Renal pelvis (tissue), 12 donors: ENCODE measurements at places on chromosomes 11 and 22. TPM values are rescaled to one million over a fixed set of nuclear protein-coding genes. Genes with fewer than 3 reads are reported as not detected.
A peak's percentile ranks its signal among the peaks of the same experiment; 100 is the strongest.

- peak; percentile 22 for DNase-seq
Observed at GRCh38 chr11:70826541-70827335, 425.6 kb downstream of the SHANK2 start.

GRCh38 chr11:1229471-1230120, 6.7 kb downstream of the MUC5B start:
- DNase-seq = no peak

DNA sequence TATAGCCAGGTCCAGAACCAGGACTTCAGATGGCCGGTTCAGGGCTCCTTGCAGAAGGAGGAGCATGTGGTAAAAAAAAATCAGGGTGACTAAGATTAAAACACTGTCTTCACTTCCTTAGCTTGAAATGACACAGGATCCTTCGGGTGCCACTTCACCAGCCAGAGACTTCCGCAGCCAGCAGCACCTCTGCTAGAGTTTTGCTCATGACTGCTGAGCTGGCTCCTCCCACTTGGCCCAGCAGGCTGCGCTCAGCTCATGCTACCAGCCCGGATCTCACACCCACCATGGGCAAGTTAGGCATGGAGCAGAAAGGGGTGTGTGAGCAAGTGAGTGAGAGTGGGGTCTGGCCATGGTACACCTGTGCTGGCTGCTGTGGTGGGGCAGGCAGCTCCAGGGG, 6.6 kb upstream of the MS4A18 start:
- DNase-seq = no peak

- DNase-seq = no peak
Observed at GRCh38 chr11:34356913-34357700, 703 bp downstream of the ABTB2 start.

- DNase-seq = no peak
Observed at GRCh38 chr11:111819829-111820237, 51.5 kb downstream of the ALG9 start.

- no peak for DNase-seq
Observed at GRCh38 chr11:12975195-12975594, 33.9 kb upstream of the RASSF10 start.

Gene CSF2RB
- 2.4 TPM for polyA plus RNA-seq

DNA sequence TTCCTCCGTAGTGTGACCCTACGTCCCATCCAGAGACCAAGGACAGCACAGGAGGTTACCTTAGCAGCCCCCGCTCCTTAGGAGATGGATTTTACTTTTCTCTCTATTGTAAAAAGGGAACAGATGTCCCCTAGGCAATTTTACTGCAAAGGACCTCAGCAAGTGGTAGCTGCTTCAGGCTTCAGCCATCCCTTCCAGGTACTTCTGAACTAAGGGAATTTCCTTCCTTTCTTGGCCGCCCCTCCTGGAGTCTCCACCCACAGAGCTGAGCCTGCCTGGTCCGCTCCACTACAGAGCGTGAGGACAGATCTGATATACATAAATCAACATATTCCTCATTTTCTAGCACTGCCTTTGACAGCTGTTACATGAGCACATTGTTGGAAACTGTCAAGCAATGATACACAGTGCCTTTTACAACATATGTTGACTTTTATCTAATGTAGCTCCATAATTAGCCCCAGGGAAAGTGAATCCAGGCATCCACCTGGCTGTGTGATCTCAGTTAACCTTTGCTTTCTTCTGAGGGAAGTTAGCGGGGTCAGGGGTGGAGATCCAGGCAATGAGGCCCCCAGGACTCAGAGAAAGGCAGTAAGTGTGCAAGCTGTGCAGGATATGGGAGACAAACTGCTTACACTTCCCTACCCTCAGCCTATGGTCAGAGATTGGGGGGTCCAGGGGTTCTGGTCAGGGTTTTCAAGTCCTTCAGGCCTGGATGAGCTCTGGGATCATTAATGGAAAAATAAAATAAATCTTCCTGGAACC, 51.9 kb downstream of the SPATA19 start:
- no peak for DNase-seq

GRCh38 chr11:78228467-78228866, 39.7 kb downstream of the USP35 start:
- DNase-seq = peak; percentile 65

GRCh38 chr11:83865636-83866461, 579.7 kb upstream of the CCDC90B start:
- DNase-seq = no peak

DNA sequence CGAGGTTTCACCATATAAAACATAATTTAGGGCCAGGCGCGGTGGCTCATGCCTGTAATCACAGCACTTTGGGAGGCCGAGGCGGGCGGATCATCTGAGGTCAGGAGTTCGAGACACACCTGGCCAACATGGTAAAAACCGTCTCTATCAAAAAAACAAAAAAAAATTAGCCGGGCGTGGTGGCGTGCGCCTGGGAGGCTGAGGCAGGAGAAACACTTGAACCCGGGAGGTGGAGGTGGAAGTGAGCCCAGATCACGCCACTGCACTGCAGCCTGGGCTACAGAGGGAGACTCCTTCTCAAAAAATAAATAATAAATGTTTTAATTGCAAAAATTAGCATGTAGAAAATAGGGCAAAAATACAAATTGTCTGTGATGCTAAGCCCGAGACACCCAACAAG, 993 bp upstream of the SFI1 start:
- no peak for DNase-seq

- DNase-seq = no peak
Observed at GRCh38 chr11:120248551-120249278, 8.8 kb downstream of the POU2F3 start.

Gene KRTAP5-11
- polyA plus RNA-seq = 0.83 TPM

Gene LMNTD2
- polyA plus RNA-seq = 4.9 TPM

DNA sequence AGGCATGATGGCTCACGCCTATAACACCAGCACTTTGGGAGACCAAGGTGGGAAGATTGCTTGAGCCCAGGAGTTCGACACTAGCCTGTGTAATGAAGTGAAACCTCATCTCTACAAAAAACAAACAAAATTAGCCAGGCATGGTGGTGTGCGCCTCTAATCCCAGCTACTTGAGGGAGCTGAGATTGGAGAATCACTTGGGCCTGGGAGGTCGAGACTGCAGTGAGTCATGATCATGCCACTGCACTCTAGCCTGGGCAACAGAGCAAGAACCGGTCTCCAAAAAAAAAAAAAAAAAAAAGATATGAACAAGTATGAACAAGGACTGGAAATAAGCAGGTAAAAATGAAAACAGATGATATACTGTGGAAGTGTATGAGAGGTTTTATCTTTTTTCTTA, 54.1 kb upstream of the SOX6 start:
- no peak for DNase-seq

DNA sequence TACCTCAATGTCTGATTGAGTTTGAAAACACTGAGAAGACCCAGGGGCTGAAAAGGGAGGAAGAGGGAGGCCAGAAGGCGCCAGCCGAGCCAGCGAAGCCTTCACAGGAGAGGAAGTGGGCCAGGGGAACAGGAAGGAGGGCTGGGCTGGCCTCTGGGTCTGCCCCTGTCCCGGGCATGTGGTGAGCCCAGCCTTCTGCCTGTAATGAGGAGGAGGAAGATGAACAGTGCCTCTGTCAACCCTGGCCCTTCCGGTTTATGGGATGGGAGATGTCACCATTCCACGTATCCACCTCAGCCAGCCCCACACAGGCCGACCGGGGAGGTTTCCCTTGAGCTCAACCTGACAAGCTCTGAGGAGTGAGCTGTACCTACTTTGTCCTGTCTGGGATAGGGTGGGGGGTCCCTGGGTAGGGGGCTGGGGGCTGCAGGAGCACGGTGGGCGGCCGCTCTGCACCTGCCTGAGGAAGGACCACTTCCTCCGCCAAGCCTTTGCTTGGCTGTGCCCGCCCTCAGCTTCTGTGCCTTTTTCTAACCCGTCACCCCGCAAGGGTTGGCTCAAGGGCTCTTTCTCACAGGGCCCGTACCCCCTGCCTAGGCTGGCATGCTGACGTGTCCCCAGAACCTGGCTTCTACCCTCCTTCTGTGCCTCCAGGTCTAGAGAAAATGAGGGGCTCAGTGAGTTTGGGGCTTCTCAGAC, 2.0 kb downstream of the PARVG start:
- no peak for DNase-seq

Gene ALDH3B2
- polyA plus RNA-seq = 3.2 TPM

Gene GGT5
- polyA plus RNA-seq = 15.4 TPM

GRCh38 chr22:17120711-17121232, 388 bp downstream of the TMEM121B start:
- no peak for DNase-seq

Gene MYOD1
- not detected for polyA plus RNA-seq

DNA sequence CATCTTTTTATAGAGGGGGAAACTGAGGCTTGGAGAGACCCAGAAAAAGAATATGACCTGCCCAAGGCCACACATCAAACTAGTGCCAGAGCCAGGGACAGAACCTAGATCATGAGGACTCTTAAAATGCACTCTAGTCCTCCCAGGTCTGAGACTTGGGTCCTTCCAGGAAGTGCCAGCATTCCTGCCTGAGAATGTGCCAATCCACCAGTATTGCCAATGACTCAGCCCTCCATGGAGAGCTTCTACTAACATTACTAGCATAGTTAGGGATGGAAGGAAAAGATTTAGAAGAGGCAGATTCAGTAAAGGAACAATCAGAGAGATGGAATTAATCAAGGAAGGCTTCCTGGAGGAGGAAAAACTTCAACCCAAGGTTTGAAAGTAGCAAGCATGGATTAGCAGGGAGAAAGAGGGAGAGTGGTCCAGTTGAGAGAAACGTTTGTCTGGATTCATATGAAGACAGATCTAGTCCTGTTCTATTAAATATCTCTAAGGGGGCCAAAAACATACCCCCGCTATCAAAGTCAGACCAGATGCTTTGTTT, 20.1 kb upstream of the SMIM35 start:
- DNase-seq = no peak

Gene TEX54
- polyA plus RNA-seq = 0.65 TPM

Gene ENTHD1
- polyA plus RNA-seq = not detected

Gene MPPED1
- polyA plus RNA-seq = 0.91 TPM

GRCh38 chr11:113203141-113203753, 111.1 kb upstream of the TTC12 start:
- no peak for DNase-seq

- no peak for DNase-seq
Observed at GRCh38 chr22:30994960-30995359, 25.9 kb downstream of the TUG1 start.

DNA sequence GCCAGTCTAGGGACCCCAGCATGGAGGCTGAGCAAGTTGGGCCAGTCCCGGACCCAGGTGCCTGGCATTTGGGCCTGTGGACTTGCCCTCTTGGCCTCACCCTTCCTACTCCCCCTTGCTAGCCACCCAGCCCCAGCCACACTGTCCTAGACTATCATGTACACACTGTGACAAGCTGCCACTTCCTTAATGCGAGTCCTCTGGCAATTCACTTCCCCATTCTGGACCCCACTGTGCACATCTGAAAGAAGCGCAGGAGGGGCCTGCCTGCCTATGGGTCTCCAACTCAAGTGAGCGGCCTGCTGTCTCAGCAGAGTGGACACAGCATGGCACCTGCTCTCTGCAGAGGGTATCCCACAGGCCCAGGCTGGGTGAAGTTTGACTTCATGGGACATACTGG, 68.5 kb upstream of the LMO1 start:
- no peak for DNase-seq

Gene SCGB1D2
- polyA plus RNA-seq = 2.0 TPM

Gene CD248
- polyA plus RNA-seq = 70.3 TPM
